ENCODE measurements at places on chromosomes 3 and 15.

DNA sequence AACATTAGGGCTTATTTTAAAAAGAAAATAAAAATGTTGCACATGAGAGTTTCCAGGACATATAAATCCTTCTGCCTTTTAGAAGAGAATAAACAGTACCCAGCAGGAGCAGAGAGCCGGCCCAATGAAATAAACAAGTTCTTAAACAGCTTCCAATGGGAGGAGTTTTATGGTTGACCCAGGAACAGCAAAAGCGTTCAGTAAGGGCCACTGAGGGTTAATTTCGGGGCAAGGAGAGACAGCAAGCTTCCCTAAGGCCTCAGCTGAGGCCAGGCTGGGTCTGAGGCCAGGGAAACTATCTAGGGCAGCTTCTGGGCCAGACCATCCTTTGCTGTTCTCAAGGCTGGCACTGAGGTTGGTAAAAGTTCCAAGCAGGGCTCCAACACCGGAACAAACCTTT, 3.4 kb downstream of the PDZRN3 start:
- DNase-seq, result no peak

- DNase-seq, result no peak
These were observed 1.7 kb downstream of the AKAP13 start for GRCh38 chr15:85381850-85382751.

GRCh38 chr3:126521122-126521891, 2.6 kb upstream of the CHST13 start:
- no peak for DNase-seq

GRCh38 chr15:100981086-100981485, 61.9 kb downstream of the LRRK1 start:
- DNase-seq, result no peak

DNA sequence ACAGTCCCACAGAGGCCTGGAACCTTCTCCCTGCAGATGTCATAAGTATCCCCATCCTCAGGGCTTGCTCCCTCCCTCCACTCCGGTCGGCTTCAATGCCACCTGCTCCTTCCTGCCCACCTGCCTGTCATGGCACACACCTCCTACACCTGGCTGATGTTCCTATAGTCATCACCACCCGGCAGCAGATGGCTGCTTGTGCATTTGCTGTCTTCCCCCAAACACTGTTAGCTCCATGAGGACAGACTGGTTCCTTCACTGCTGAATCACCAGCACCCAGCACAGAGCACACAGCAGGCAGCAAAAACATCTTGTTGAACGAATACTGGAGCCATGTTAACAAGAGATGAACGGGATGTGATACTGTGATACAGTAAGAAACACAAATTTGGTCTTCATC, 14.8 kb downstream of the TARS3 start:
- DNase-seq, result no peak

GRCh38 chr3:195558602-195559001, 15.5 kb upstream of the PPP1R2 start:
- DNase-seq, result no peak

DNA sequence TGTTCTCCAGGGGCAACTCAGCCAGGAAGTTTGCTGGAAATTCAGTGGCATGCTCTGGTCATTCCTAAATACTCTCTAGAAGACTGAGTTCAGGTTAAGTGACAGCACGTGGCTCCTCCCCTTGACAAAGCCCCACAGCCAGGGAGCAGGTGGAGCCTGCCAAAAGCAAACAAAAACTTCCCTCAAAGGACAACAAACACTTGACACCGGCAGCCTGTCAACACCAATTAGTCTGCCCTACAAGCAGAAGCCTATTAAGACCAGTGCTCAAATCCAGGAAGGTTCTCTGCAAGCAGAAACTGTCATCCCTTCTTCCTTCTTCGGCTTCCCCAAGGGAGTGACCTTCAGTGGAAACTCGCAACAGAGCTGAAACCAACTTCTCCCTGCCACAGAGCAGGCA, 5.0 kb downstream of the MEX3B start:
- no peak for DNase-seq

GRCh38 chr3:131925571-131925970, 109.2 kb downstream of the CPNE4 start:
- no peak for DNase-seq

DNA sequence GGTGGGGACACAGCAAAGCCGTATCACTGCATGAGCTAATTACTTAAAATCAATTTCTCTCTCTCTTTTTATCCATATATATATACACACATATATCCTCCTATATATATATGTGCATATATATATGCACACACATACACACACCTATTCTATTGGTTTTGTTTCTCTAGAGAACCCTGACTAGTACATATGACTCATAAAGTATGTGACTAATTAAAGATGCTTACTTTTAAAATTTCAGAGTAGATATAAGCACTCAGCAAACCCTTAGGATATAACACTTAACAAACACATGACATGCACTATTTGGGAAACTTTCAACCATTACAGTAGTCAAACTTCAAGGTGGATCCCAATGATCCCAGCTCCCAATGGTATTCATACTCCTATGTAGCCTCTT, 732.6 kb downstream of the ROBO2 start:
- no peak for DNase-seq

- DNase-seq, result no peak
These were observed 52.4 kb upstream of the SRGAP3 start for GRCh38 chr3:9301798-9302197.

Data from stimulated activated CD4-positive, alpha-beta T cell treated with anti-CD3 and anti-CD28 coated beads, Interleukin-1b, Interleukin-23, amount 100 ng/mL, for 1 hour (primary cell).